Mammary microvascular endothelial cell (primary cell): ENCODE measurements at places on chromosomes 2 and 18. TPM values are rescaled to one million over a fixed set of nuclear protein-coding genes. Genes with fewer than 3 reads are reported as not detected.

Gene PIEZO2
- total RNA-seq, result 9.5 and 23.7 TPM in 2 replicates

Gene MSH2
- total RNA-seq, result 27.4 TPM in 2 replicates

Gene EMILIN2
- 6.2 and 9.4 TPM in 2 replicates for total RNA-seq

Gene GAD1
- total RNA-seq, result not detected in 2 replicates

Gene MROH2A
- total RNA-seq, result not detected in 2 replicates

Gene PSME4
- 32.0 and 37.0 TPM in 2 replicates for total RNA-seq
